Stimulated activated CD8-positive, alpha-beta memory T cell treated with anti-CD3 and anti-CD28 coated beads, Interleukin-7, amount 100 ng/mL, for 1 hour (primary cell): ENCODE measurements at places on chromosomes 7 and 10.

- no peak for DNase-seq
These were observed 163.7 kb downstream of the WNT2 start for GRCh38 chr7:117158941-117159697.

DNA sequence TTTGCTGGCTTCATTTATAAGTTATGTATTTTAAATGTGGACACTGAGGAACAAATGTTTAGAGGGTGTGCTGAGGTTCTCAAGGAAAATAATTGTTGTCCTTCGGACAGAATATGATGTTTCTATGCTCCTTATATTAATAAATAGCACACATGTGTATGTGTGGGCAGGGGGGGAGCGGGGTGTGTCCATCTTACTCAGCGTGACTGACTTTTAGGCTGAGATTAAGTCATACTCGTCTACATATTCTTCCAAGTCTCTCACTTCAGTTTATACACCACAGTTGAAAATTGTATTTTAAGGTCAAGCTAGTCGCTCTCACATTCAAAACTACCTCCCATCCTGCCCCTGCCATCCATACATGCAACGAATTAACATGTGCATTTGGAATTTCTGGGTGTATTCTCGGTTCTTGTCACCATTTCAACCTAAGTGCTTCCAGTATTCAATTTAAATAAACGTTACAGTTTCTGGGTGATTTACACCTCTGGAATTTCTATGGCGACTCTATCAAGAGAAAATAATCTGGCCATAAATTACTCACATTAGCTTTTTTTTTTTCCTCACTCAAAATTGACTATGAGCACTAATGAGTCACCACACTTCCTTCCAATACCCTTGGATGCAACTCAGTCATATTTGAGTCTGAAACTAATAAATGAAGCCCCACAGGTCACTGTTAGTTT, 3.3 kb downstream of the PCDH15 start:
- no peak for DNase-seq

- DNase-seq, result no peak
These were observed 22.3 kb downstream of the CACUL1 start for GRCh38 chr10:118732245-118733165.

GRCh38 chr10:51005551-51005950, 68.7 kb upstream of the PRKG1 start:
- DNase-seq, result no peak

GRCh38 chr7:23600236-23600635, 3.1 kb downstream of the CCDC126 start:
- DNase-seq, result no peak

- no peak for DNase-seq
These were observed 24.4 kb upstream of the VSIR start for GRCh38 chr10:71797533-71798307.

- no peak for DNase-seq
These were observed 675 bp downstream of the SLC4A2 start for GRCh38 chr7:151060113-151060415.

- DNase-seq, result no peak
These were observed 144.4 kb downstream of the TES start for GRCh38 chr7:116354546-116355423.

DNA sequence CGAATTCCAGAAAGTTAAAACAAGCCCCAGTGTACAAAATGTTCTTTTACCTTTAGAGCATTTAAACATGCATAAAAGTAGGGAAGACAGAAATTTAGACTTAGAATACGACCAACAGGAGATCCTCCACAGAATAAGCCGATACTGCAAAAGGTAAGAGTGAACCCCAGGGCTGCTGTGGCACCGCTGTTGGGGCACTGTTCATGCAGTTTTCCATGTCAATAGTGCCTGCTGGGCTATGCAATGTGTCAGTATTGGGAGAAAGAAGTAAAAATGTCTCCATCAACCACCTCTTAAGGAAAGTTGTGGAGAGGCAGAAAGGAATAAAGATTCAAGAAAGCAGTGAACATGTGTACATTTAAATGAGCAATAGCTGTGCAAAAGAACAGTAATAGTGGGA, 326.5 kb upstream of the SEMA3C start:
- no peak for DNase-seq

- DNase-seq, result no peak
These were observed 49.6 kb upstream of the HELLS start for GRCh38 chr10:94496010-94496409.

- DNase-seq, result no peak
These were observed 136.6 kb downstream of the CALN1 start for GRCh38 chr7:72275382-72276070.

DNA sequence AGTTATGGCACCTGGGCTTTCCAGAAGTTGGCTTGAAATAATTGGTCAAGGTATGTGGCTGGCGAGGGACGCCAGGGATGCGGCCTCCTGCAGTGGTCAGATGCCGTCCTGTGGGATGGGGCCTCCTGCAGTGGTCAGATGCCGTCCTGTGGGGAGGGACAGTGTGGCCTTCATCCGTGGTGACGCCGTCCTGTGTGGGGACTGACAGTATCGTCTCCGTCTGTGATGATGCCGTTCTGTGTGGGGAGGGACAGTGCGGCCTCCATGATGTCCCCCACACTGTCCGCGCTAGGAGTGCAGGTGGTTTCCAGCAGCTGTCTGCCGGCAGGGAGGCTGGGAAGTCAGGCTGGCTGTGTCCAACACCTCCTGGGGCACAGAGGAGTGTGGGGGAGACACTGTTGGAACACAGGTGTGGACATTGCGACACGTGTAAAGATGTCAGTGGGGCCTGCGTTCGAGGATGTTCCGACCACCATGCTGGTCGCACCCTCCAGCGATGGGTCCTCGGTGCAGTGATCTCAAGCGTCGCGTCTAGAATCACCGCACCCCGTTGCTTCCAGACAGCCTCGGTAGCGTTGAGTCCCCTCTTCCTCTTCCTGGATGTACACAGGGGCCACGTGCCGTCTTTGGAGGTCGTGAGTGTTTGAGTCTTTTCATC, 52.6 kb downstream of the INPP5A start:
- DNase-seq, result no peak

- DNase-seq, result no peak
These were observed 129.3 kb upstream of the ACBD5 start for GRCh38 chr10:27369880-27370279.

- DNase-seq, result no peak
These were observed 130.0 kb downstream of the TES start for GRCh38 chr7:116340201-116340847.
